ENCODE measurements at places on chromosomes 7 and 10. TPM values are rescaled to one million over a fixed set of nuclear protein-coding genes. Genes with fewer than 3 reads are reported as not detected.

The MPP7 gene
- 0.27 TPM for total RNA-seq

The FRMPD2 gene
- total RNA-seq, result not detected

The IL6 gene
- total RNA-seq, result 0.16 TPM

The PTN gene
- total RNA-seq, result 0.23 TPM

The GJD4 gene
- not detected for total RNA-seq

The SYT15B gene
- total RNA-seq, result not detected

The TET1 gene
- total RNA-seq, result 0.84 TPM

The AKR1C1 gene
- total RNA-seq, result 3.1 TPM

The PRSS37 gene
- not detected for total RNA-seq

The SSC4D gene
- 0.23 TPM for total RNA-seq

The PDIA4 gene
- total RNA-seq, result 183 TPM

The ZNF488 gene
- total RNA-seq, result 0.11 TPM

The ZNF277 gene
- total RNA-seq, result 11.9 TPM

The PRKG1 gene
- 3.7 TPM for total RNA-seq

The CYP3A4 gene
- total RNA-seq, result not detected

The KCNK18 gene
- total RNA-seq, result not detected

The GTF2IRD1 gene
- total RNA-seq, result 10.5 TPM

The COL17A1 gene
- 14.2 TPM for total RNA-seq

The GLI3 gene
- total RNA-seq, result 4.2 TPM

The LIPF gene
- not detected for total RNA-seq
